ENCODE measurements at places on chromosomes 3 and 15.

DNA sequence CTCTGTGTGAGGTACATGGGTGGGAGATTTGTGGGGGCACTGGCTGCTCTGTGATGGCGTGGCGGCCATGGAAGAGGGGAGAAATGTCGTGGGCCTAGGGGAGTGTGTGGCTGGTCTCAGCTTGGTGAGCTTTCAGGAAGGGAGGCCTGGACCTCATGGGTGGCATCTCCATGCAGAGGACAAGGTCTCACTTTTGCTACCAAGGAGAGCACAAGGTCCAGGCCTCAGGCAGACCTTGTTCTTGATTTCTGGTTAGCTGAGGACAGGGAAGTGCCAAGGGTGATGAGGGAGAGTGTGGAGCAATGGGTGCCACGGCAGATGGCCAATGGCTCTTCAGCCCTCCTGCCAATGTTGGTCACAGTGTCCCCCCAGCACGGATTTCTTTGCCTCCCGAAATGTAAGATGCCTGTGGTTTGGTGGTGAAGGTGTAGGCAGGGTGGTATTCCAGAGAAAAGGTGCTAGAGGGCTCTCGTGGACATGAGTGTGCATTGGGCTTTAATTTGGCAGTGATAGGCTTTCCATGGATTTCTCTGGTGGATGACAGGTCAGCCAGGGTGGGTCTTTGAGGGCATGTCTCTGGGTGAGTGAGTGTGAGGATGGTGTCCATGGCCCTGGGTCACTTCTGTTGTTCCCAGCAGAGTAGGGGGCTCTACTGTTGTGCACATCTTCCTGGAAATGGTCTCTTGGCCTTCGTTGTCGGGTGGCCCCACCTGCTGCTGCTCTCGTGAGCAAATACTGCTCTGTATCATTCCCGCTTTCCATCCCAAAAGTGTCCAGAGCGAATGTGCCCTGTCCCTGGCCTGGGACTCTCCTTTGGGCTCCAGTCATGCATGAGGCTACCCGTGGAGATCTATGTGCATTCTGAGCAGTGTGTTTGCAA, 108.0 kb downstream of the SNRPN start:
- no peaks in the 10 kb centered on the region for H3K4me1 ChIP-seq
- H3K27ac ChIP-seq: no peak overlapping the region
- H3K4me3 ChIP-seq: no peak overlapping the region

DNA sequence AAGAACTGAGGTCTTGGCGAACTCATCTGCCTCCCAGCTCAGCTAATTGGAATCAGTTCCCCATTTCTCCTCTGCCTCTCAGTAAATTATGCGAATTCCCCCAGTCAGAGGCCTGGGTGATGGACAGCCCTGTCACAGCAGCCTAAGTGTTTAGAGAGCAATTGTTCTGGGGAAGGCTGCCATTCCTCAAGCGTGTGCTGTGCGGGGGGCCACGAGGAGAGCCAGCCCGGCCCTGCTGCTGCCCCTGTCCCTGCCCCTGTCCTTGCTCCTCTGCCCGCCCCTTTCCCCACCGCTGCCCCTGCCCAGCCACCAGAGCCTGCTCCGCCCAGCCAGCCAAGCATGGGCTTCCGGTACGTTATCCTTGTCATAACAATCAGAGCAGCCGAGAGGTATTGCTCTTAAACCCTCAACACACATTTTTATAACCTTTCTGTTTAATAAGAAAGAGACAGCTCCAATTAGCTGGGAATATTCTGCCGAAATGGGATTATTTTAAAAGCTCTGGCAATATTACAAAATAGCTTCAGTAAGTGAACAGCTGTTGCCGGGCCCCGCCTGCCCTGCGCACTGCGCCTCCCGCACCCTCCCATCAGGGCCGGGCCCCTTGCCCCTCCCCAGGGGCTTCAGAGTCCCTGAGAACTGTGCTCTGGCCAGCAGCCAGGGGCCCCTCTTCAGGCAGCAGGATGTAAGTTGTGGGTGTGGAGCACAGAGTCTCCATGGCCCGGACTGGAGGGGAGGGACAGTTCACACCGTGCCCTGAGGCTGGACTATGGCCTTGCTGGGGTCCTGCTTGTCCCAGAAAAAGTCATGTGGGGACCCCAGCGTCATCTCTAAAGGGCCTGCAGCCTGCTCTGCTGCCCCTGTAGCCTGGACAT, 12.4 kb upstream of the CACNA2D2 start:
- DNase-seq: no peak
- no peak overlapping the region for H3K27ac ChIP-seq
- H3K4me3 ChIP-seq: no peak overlapping the region
- H3K36me3 ChIP-seq: no peaks in the 10 kb centered on the region

DNA sequence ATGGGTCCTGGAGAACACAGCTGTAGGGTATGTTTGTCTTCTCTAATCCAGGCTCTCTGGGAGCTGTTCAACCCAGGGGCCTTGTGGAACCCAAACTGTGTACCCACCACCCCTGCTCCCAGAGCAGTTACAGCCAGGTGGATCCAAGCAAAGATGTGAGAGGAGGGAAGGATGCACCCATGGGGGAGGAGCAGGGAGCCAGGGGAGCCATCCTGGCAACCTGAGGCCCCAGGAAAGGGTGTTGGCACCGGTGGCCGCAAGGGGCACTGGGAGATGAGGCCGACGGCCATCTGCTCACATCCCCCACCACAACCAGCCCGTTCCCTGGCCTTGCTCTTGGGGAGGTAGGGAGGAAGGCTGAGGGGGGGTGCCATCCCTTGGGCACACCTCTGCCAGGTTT, 43.2 kb downstream of the CMTM6 start:
- no peaks in the 10 kb centered on the region for H3K27me3 ChIP-seq
- H3K4me3 ChIP-seq: no peak overlapping the region
- H3K27ac ChIP-seq: no peak overlapping the region
- H3K36me3 ChIP-seq: no peaks in the 10 kb centered on the region

DNA sequence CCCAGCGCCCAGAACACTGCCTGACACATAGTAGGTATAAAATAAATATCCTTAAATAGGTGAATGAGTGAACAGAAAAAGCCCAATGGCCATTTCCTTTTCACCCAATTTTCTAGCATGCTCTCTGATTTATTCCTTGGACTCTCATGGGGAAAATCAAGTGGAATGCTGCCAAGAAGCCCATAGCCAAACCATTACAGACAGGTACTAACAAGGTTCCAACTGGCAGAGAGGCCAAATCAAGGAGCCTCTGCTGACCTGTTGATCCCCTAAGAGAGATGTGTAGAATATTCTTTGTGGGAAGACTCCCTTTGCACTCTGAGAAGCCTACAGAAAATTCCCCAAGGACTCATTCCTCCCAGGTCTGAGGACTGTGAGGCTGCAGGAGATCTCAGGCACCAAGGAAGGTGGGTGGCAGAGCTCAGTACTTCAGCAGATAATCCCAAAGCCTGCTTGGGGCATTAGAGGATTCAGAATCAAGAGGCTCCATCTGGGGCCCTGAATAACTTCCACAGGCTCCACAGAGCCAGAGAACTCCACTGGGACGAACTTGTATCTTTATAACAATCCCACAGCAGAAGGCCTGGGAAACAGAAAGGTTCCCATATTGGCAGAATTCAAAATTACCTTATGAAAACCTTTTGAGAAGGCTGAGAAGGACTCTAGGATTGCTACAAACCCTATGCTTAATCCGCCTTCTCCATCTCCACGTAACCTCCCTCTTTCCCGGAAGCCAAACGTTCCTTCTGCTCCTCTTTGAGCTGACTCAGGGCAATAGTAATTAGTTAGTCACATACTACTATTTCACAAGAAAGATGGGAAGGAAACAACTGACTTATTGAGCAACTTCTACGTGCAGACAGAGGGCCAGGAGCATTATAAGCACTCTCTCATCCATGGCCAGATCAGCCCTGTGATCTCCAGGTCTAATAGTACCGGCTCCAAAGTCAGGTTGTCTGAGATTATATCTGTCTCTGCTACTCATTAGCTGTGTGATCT, 34.5 kb downstream of the PRICKLE2 start:
- no peak overlapping the region for H3K27ac ChIP-seq
- no peaks in the 10 kb centered on the region for H3K36me3 ChIP-seq
- H3K27me3 ChIP-seq: no peaks in the 10 kb centered on the region
- H3K4me1 ChIP-seq: peaks cover 32% of the 10 kb centered on the region
- H3K4me3 ChIP-seq: no peak overlapping the region
- no peak for DNase-seq

GRCh38 chr3:186307594-186308221, 54.3 kb downstream of the DGKG start:
- no peak overlapping the region for H3K27ac ChIP-seq
- H3K27me3 ChIP-seq: no peaks in the 10 kb centered on the region
- no peak for DNase-seq
- no peaks in the 10 kb centered on the region for H3K36me3 ChIP-seq
- H3K4me1 ChIP-seq: no peaks in the 10 kb centered on the region
- H3K4me3 ChIP-seq: no peak overlapping the region

DNA sequence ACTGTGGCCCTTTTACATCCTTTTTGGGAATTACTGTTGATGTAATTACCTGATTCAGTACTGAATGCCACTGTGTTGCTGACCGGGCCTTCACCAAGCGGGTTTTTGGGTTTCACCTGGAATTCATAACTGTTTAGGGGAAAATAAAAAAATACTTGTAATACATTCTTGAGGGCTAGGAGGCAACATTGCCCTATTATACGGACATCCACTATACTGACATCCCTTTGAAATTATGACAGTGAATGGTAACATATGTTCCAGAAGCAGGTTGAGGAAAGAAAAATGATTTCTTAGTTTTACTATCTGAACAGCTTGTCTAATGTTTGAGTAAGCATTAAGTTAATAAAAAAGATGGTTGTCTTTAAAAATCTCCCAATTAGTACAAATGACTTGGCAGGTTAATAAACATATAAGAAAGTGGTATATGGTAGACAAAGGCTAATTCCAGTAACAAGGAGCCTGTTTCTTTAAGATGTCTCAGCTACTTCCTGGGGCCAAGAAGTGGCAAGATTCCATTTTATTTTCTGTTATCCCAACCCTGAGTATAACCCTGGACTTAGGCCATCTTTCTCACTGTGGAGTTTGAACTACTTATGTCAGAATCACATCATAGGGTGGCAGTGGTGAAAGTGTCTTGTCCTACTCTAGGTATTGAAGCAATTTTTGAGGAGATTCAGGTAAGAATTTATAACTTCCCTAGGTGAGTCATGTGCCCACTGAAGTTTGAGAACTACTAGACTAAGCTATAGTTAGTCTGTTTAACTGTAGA, 45.5 kb downstream of the TFG start:
- H3K4me3 ChIP-seq: no peak overlapping the region
- H3K27ac ChIP-seq: no peak overlapping the region

DNA sequence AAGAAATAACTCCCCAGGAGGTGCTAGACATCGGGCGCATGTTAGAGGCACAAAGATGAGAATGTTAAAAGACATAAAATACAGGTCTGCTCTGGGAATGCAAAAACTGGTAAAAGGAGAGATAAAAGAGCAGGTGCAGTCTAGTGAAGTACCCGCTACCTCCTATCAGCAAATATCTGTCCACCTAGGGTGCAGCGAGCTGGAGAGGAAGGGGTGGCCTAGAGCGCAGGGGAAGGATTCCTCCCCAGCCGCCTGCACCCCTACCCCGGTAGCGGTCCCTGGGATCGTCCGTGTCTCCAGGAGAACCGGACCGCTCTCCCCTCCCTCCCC, 237 bp upstream of the ZNF662 start:
- no peak for DNase-seq
- H3K27me3 ChIP-seq: no peaks in the 10 kb centered on the region
- peak overlapping the region; percentile 73 for H3K4me3 ChIP-seq

DNA sequence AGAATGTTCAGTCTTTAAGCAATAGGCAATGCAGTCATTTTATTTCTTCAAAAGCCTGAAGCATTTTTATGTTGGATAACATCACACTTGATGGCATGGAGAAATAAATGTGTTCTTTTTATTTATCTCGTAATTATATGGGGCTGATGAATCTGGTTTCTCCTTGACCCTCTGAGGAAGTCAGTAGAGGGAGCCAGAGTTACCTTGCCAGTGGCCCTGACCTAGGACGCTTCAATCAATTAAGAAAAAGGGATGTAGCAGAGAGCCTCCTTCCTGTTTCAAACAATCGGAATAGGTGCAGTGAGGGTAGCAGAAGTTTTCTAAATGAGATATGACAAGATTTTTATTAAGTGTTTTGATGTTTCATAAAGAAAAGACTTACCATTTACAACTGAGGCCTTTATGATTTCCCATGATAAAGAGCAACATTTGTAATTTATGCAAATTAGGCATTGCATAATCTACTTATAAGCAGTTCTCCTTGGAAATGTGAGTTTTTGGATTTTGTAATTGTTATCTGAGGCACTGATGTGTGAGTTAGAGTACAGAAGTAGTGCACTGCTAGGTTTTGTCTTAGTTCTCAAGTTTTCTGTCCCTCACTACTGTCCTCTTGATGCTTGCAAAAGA, 129.1 kb downstream of the RAP2B start:
- DNase-seq: no peak
- no peaks in the 10 kb centered on the region for H3K27me3 ChIP-seq
- H3K4me1 ChIP-seq: no peaks in the 10 kb centered on the region
- H3K36me3 ChIP-seq: no peaks in the 10 kb centered on the region
- H3K4me3 ChIP-seq: no peak overlapping the region

DNA sequence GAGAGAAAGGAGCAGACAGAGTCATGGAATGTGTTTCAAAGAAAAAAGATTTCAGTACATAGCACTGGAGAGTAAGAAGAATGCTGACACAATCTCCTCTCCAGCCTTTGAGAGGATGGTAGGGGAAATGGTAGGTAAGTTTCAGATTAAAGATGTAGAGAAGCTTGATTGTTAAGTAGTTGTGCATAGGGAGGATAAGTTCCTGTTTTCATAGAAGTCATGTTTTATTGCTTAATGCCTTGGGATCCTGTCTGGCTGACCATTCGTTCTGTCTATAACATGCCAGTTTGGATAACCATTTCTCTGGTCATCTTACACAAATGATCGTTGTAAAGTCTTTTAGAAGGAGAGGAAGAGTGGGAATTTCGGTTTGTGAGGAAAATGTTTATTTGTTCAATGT, 95.7 kb upstream of the IGSF10 start:
- H3K27ac ChIP-seq: no peak overlapping the region
- DNase-seq: no peak
- no peaks in the 10 kb centered on the region for H3K4me1 ChIP-seq
- H3K4me3 ChIP-seq: no peak overlapping the region

DNA sequence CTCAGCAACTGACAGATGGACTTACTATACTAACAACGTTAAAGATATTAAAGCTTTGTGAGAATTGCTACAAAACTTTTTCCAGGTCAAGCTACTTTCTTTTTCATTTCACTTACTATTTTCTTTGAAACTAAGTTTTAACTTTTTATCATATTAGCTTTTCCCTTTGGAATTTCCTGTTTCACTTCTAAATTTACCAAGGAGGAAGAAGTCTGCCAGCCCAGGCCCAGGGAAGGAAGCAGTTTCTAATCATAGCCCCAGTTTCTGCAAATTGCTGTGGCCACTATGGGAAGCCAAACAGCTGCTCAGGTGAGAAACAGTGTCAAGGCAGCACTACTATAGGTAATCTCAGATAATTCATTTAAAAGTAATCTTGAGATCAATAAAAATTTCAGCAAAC, 18.4 kb downstream of the CYFIP1 start:
- H3K27me3 ChIP-seq: no peaks in the 10 kb centered on the region
- no peak overlapping the region for H3K4me3 ChIP-seq
- peak overlapping the region; percentile 22 for H3K27ac ChIP-seq
- peaks cover 38% of the 10 kb centered on the region for H3K4me1 ChIP-seq
- no peaks in the 10 kb centered on the region for H3K36me3 ChIP-seq

- no peak for DNase-seq
- H3K4me3 ChIP-seq: no peak overlapping the region
- H3K27ac ChIP-seq: no peak overlapping the region
- H3K36me3 ChIP-seq: no peaks in the 10 kb centered on the region
Measured at GRCh38 chr3:83498361-83499016, 1460.3 kb upstream of the CADM2 start.
